ENCODE measurements at places on chromosomes 2 and 18.

DNA sequence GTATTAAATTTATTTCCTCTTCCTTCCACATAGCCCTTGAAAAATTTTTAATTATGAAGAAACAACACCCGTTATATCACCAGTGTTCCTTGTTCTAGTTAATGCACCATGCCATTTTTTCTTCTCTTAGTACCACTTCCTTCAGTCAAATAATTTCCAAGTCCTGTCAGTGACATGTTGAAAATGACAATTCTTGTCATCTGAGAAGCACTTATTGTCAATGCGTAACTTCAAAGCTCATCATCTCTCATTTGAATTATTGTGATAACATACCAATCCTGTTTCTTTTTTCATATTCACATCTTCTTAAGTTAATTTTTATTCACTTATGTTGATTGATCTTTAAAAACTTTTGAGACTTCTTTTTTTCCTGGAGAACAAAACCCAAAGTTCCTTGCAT, 320.4 kb downstream of the ASXL3 start:
- no peak for DNase-seq

- DNase-seq: no peak
Measured at GRCh38 chr2:67854103-67854743, 208.6 kb downstream of the C1D start.

- DNase-seq: no peak
Measured at GRCh38 chr2:233919938-233920337, 2.8 kb downstream of the TRPM8 start.

- DNase-seq: no peak
Measured at GRCh38 chr2:140344838-140345237, 1564.6 kb upstream of the NXPH2 start.

DNA sequence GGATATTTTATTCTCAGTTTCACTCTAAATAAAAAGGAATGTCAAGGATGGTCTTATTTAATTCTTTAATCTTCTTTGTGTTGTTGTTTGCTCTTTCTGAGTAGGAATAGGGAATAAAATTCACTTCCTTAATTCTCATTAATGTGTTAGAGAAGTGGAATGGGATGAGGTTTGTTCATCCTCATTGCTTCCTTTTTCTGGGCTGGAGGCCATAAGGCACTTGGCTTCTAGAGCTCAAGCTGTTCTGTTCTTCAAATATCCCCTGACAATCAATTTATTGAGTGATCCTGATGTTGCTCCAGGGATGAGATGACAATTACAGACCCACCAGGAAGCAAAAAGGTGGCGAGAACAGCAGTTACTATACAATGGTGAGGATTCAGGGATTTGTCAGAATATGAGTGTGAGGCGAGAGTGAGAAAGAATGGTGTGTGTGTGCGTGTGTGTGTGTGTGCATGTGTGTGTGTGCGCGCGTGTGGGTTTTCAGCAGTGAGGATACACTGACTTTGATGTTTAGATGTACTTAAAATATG, 557.6 kb upstream of the FANCL start:
- DNase-seq: no peak

GRCh38 chr2:88857951-88858411, 166.5 kb downstream of the RPIA start:
- DNase-seq: no peak

DNA sequence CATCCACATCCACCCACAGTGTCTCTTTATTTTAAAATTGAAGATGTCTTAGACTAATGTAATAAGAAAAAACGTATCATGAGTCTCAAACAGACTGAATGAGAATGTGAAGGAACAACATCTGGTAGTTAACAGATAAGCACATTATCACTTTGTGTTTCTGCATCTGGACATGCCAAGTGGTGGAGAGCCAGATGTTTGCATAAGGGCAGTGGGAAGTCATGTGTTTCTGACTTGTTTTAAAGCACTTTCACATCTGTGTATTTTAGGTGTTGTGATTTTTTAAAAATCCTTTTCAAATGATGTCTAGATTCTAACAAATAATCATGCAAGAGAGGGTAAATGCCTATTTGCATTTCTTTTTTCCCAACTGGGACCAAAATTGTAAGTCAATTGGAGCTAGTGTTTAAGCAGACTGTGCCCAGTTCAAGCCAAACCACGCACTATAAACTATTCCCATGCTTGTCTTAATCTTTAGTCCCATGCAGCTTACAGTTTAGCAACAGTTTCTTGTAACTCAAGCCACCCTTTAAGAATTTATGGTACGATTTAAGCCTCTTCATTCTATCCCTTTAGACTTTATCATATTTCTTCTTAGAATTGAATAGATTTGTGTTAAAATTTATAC, 272.7 kb upstream of the DOK6 start:
- no peak for DNase-seq

- no peak for DNase-seq
Measured at GRCh38 chr2:18426174-18426573, 134.3 kb downstream of the RDH14 start.

DNA sequence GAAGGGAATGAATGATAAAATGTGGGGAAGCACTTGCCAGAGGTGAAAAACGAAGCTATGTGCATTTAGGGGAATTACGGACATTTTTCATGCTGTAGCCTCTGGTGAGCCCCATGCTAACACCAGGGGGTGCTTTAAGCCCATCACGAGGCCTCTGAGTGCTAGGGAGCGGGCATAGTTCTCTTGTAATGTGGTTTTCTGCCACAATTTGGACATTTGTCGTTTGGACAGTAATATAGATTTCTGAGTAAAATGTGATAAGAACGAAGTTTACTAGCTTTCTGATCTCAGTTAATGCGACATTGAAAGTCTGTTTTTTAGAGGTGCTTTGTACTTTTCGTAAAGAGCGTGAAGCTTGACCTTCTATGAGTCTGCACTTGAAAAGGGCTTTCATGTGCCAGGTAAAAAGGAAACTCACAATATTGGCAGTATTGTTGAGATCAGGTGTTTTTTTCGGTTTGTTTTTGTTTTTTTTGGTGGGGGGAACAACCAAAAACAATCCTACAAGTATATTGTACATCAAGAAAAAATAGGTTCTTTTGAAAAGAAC, 50.6 kb downstream of the TRAF3IP1 start:
- peak; percentile 14 for DNase-seq

DNA sequence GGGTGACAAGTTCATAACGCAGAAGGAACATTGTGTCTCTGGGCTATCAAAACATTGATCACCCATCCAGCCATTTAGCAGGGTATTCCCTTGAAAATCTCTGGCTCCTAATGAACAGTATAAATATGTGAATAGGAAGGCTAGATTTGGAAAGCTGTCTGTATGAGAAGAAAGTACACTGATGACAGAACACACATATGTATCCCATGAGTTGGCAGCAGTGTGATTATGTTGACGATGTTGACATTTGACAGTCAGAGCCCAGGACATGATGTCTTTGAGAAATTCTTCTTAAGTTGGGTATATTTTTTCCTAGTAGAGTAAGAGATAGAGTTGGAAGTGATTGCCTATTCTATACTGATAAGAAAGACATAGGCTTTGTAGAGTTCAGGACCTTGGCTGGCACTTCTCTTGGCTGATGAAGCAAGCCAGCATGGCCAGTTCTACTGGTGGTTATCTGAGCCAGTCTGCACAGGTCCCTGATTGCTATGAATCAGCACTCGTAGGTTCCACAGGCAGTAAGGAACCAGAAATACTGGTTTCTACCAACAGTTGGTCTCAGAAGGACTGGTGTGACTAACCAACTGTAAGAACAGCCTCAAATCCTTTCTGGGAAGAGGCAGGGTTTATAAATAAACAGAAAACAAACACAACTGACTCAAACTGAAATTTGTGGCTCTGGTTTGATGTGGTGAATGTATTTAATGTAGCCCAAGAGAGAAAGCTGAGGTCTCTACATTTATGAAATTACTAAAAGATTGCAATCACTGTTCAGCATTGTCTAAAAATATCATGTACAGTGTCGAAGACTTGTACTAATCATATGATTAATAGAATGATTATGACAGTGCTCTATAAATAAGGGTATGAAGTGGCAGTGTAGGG, 43.9 kb upstream of the RAPH1 start:
- no peak for DNase-seq

DNA sequence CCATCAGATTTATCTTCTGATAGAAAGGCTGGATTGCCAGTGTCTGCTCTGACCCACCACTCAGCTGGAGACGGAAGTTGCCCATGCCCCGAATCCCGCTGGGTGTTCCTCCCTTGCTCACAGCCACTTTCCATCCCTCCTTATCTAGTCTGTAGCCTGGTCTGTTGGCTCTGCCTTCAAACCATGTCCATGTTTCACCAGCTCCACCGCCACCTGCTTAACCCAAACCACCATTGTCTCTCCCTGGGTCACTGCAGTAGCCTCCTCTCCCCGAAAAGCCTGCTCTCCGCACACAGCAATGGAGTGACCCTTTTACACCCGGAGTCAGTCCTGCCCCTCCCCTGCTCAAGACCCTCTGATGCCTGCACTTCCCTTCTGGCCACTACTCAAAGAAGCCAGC, 60.4 kb downstream of the GLI2 start:
- no peak for DNase-seq

GRCh38 chr2:59824314-59824713, 729.1 kb downstream of the BCL11A start:
- no peak for DNase-seq

GRCh38 chr2:196380098-196380497, 208.7 kb upstream of the STK17B start:
- no peak for DNase-seq

DNA sequence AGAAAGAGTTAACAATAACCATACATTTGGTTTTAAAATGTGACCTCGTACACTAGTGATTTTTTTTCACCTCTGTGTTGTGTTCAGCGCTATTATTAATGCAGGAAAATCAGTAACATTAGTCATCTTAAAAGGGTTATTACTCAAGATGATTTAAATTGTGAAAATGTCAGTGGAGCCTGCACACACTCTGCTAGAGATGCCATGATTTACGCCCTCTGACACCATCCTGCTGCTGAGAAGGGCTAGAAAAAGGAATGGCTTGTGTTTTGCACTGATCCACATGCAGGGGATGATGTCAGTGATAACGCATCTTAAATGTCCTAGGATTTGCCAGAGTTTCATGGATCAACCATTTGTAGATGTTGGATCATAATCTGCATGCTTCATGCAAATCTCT, 121.3 kb upstream of the BOD1L2 start:
- no peak for DNase-seq
